Pancreas (tissue), 10 donors: ENCODE measurements at places on chromosomes 1 and 21.
A peak's percentile ranks its signal among the peaks of the same experiment; 100 is the strongest.

GRCh38 chr1:20198918-20199317, 12.6 kb upstream of the PLA2G2C start:
- no peaks in the 10 kb centered on the region for H3K36me3 ChIP-seq
- no peaks in the 10 kb centered on the region for H3K4me1 ChIP-seq
- no peak overlapping the region for H3K4me3 ChIP-seq
- no peaks in the 10 kb centered on the region for H3K27me3 ChIP-seq
- DNase-seq = no peak

DNA sequence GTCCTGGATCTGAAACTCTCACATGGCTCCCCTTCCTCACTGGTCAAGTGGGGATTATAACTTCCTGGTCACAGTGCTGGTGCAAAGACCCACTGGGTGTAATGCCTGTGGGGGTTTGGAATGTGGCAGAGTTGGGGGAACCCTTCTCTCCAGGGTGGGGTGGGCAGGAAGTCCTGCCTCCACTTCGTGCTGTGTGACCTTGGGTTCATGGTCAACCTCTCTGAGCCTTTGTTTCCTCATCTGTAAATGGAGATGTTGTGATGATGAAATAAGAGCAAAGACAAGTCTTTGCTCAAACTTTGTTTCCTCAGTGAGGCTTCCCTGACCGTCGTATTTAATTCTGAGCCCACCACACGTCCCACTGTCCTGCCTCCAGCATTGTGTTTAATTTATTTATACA, 564.7 kb downstream of the PTPRU start:
- H3K27ac ChIP-seq = no peak overlapping the region
- H3K4me1 ChIP-seq = no peaks in the 10 kb centered on the region
- no peaks in the 10 kb centered on the region for H3K36me3 ChIP-seq

DNA sequence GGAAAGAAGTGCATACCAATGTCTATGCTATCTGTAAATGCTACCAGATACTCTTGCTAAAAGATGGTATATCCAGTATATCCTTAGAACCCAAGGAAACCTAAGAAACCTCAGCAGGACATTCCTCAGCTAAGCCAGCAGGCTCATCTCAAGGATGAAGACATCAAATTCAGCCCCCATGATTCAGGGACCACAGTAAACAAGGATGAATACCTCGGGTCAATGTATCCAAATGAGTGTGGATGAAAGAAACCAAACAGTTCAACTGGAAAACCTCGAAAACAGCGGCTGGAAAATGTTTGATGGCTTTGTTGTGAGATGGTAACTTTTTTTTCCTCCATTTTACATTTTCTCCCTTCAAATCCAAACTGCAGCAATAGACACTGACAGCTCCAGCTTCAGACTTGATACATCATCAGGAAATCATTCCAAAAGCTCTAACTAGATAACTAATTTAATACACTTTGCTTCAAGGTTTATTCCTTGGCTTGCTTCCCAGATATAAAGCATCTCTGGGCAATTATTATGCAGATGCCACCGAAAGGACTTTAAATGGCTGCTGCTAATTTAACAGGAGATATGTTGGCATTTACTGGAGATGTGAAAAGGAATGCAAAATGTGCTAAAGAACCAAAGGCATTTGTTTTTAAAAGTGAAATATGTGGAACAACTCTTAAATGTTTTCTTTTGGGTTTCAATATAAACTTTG, 73.6 kb downstream of the SMYD2 start:
- no peaks in the 10 kb centered on the region for H3K27me3 ChIP-seq
- DNase-seq = no peak
- no peaks in the 10 kb centered on the region for H3K36me3 ChIP-seq
- H3K27ac ChIP-seq = no peak overlapping the region
- H3K4me3 ChIP-seq = no peak overlapping the region

- H3K4me3 ChIP-seq = no peak overlapping the region
- no peaks in the 10 kb centered on the region for H3K36me3 ChIP-seq
- H3K4me1 ChIP-seq = no peaks in the 10 kb centered on the region
- no peak overlapping the region for H3K27ac ChIP-seq
- H3K27me3 ChIP-seq = no peaks in the 10 kb centered on the region
Measured at GRCh38 chr1:48236716-48237470, 14.4 kb downstream of the SLC5A9 start.

DNA sequence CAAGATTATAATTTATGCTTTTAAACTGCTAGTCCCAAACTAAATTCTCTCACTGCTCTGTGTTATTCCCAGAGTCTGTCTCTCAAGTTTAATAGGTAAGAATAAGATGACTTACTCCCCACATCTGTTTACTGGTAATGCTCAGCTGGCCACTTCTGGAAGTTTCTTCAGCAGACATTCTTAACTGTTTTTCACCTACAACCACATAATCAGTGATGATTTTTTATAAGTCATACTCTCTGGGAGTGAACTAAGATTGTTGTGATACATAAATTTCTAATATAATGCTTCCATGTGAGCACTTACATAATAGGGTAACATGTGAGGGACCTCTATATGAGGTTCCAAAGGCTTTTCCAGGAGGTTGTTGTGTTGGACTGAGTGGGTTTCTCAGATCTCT, 8.7 kb downstream of the SLAMF7 start:
- DNase-seq = no peak
- H3K27ac ChIP-seq = no peak overlapping the region
- no peak overlapping the region for H3K4me3 ChIP-seq
- no peaks in the 10 kb centered on the region for H3K4me1 ChIP-seq
- H3K27me3 ChIP-seq = no peaks in the 10 kb centered on the region

GRCh38 chr1:28510273-28510969, 4.6 kb downstream of the RCC1 start:
- no peak for DNase-seq
- peaks cover 16% of the 10 kb centered on the region for H3K36me3 ChIP-seq
- peaks cover 24% of the 10 kb centered on the region for H3K4me1 ChIP-seq
- H3K27ac ChIP-seq = no peak overlapping the region

- no peaks in the 10 kb centered on the region for H3K27me3 ChIP-seq
- no peak for DNase-seq
Measured at GRCh38 chr1:44721485-44722361, 9.2 kb downstream of the RNU5D-1 start.

DNA sequence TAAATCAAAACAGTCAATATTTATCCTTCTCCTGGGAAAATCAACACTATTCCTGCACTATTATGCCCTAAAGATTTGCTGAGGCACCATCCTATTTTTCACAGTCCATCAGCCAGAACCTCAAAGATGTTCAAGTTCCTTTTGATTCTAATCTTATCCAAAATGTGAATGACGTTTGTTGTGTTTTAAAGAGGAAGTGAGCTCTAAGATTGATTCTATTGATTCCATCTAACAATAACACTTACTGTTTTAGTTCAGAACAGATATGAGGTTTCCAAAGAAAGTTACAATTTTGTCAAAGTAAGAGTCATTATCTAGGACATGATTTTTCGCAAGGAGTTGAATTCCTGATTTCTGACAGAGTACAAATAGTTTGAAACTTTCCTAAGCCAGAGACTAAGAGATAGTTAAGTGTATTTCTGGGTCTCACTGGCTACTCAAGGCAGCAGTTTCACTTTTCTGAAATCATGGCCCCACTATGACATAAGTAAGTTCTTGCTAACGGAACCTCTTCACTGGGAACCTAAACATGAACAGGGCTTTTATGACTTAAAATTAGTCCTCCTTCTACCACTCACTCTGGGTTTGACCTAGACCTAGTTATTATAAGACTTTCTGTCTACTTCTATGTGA, 84.7 kb downstream of the LHX9 start:
- no peak for DNase-seq
- H3K4me3 ChIP-seq = no peak overlapping the region
- no peaks in the 10 kb centered on the region for H3K36me3 ChIP-seq
- no peak overlapping the region for H3K27ac ChIP-seq
- H3K27me3 ChIP-seq = no peaks in the 10 kb centered on the region

GRCh38 chr1:26025517-26025916, 3.9 kb downstream of the EXTL1 start:
- DNase-seq = no peak
- H3K27me3 ChIP-seq = no peaks in the 10 kb centered on the region
- no peak overlapping the region for H3K27ac ChIP-seq
- no peaks in the 10 kb centered on the region for H3K36me3 ChIP-seq

GRCh38 chr1:191346381-191346780, 811.9 kb upstream of the RGS18 start:
- H3K27me3 ChIP-seq = no peaks in the 10 kb centered on the region
- H3K27ac ChIP-seq = no peak overlapping the region
- no peaks in the 10 kb centered on the region for H3K4me1 ChIP-seq
- no peak for DNase-seq
- no peaks in the 10 kb centered on the region for H3K36me3 ChIP-seq

GRCh38 chr1:195439661-195440060, 1168.6 kb downstream of the KCNT2 start:
- H3K27me3 ChIP-seq = no peaks in the 10 kb centered on the region
- H3K4me1 ChIP-seq = no peaks in the 10 kb centered on the region
- H3K27ac ChIP-seq = no peak overlapping the region
- H3K4me3 ChIP-seq = no peak overlapping the region
- DNase-seq = no peak

DNA sequence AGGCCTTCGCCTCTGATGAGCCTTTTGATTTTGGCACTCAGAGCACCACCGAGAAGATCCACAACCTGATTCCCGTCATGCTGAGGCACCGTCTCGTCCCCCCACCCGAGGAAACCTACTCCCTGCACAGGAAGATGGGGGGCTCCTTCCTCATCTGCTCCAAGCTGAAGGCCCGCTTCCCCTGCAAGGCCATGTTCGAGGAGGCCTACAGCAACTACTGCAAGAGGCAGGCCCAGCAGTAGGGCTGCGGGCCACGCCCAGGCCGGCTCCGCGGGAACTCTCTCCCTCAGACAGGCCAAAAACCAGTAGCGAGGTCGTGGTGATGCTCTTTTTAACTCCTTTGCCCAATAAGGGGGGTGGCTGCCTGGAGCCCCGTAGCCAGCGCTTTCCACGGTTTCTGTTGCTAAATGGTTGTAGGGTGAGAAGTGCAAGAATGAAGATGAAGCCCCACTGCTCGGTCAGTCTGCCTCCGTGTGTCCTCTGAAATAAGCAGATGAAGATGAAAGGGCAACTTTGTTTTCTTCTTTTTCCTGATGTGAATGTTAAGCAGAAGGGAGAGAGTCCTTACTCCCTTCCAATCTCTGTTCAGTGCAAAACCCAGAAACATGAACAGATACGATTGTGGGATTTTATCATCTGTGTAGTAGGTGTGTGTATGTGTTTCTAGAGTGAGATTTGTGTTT, 46.5 kb downstream of the COQ8A start:
- no peak for DNase-seq
- no peaks in the 10 kb centered on the region for H3K27me3 ChIP-seq
- H3K4me3 ChIP-seq = no peak overlapping the region
- no peak overlapping the region for H3K27ac ChIP-seq
- H3K4me1 ChIP-seq = peaks cover 20% of the 10 kb centered on the region
- H3K36me3 ChIP-seq = no peaks in the 10 kb centered on the region

DNA sequence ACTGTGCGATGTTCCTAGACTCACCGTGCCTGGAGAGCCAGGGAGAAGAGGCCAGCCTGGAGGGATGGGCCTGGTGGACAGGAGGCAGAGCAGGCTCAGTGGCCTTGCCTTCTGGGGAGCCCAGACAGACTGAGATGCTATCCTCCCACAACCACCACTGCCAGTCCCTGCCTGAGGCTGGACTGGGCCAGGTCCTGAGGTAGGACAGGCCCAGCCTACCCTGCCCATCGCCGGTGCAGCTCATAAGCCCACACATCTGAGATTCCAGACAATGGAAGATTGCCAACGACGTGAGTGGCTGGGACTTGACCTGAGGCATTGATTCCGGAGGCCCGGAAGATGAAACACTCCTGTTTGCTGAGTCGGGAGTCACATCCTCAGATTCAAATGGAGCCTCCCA, 5.8 kb downstream of the CLEC20A start:
- no peaks in the 10 kb centered on the region for H3K36me3 ChIP-seq
- H3K4me1 ChIP-seq = no peaks in the 10 kb centered on the region
- no peaks in the 10 kb centered on the region for H3K27me3 ChIP-seq
- no peak for DNase-seq
- H3K4me3 ChIP-seq = no peak overlapping the region
- no peak overlapping the region for H3K27ac ChIP-seq

DNA sequence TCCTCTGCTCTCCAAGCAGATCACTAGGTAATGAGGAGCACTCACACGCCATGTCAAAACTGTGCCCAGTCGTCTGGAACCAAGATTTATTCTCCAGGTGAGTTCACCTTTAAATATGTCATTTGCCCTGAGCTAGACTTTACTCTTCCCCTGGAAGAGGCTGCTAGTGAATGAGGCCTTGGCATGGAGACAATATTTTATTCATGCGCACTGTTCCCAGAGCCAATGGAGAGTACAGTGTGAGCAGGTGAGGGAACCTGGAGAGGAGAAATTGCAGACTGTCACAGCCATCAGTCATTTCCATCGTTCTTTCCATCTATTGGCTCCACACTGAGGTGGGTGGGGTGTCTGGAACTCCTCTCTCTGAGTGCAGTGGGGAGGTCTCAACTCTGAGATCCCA, 333.6 kb downstream of the KCNH1 start:
- DNase-seq = no peak
- H3K4me1 ChIP-seq = no peaks in the 10 kb centered on the region
- H3K36me3 ChIP-seq = no peaks in the 10 kb centered on the region
- no peak overlapping the region for H3K27ac ChIP-seq

GRCh38 chr1:153261281-153262069, 2.0 kb downstream of the LORICRIN start:
- H3K4me1 ChIP-seq = peaks cover 4% of the 10 kb centered on the region
- H3K27me3 ChIP-seq = no peaks in the 10 kb centered on the region
- H3K27ac ChIP-seq = no peak overlapping the region
- DNase-seq = peak; percentile 10
- H3K36me3 ChIP-seq = no peaks in the 10 kb centered on the region

- H3K27ac ChIP-seq = peak overlapping the region; percentile 95
- DNase-seq = no peak
- no peaks in the 10 kb centered on the region for H3K27me3 ChIP-seq
- no peaks in the 10 kb centered on the region for H3K36me3 ChIP-seq
- peaks cover 36% of the 10 kb centered on the region for H3K4me1 ChIP-seq
Measured at GRCh38 chr1:85274969-85275453, 1.4 kb downstream of the BCL10 start.

DNA sequence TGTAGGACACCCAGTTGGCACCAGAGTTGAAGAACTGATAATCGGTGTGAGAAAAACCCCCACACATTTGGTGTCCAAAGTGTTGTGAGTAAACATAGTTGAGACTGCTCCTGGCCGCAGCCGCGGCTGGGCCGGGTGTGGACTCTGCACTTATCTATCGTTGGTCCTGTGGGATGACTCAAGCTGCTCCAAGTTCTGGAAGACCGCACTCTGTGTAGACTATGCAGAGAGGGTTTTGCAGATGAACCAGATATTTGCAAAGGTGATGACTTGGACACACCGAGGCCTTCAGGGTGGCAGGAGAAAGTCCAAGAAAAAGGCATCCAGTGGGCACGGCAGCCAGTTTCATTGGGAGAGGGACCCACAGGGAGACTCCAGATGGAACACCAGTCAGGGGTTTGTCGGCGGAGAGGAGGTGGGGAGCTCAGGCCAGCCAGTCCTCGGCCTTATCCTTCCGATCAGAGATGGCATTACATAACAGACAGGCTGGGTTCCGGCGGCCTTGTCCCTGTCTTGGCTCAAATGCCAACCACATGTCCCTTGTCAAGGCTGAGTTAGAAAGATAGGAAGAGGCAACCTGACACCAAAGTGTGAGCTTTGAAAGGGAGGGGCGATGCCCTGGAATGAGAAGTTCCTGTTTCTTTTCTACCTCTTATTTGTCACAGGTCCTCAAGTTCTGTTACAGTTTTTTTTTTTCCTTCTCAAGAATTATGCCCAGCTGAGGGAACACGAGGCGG, 21.1 kb downstream of the C2CD2 start:
- no peak overlapping the region for H3K4me3 ChIP-seq
- no peak for DNase-seq
- H3K27me3 ChIP-seq = no peaks in the 10 kb centered on the region

- H3K27me3 ChIP-seq = no peaks in the 10 kb centered on the region
- H3K4me3 ChIP-seq = no peak overlapping the region
- H3K36me3 ChIP-seq = no peaks in the 10 kb centered on the region
- no peak for DNase-seq
- no peak overlapping the region for H3K27ac ChIP-seq
Measured at GRCh38 chr1:41704196-41704595, 214.5 kb downstream of the HIVEP3 start.
